ENCODE measurements at places on chromosomes 7 and 10. TPM values are rescaled to one million over a fixed set of nuclear protein-coding genes. Genes with fewer than 3 reads are reported as not detected.

DNA sequence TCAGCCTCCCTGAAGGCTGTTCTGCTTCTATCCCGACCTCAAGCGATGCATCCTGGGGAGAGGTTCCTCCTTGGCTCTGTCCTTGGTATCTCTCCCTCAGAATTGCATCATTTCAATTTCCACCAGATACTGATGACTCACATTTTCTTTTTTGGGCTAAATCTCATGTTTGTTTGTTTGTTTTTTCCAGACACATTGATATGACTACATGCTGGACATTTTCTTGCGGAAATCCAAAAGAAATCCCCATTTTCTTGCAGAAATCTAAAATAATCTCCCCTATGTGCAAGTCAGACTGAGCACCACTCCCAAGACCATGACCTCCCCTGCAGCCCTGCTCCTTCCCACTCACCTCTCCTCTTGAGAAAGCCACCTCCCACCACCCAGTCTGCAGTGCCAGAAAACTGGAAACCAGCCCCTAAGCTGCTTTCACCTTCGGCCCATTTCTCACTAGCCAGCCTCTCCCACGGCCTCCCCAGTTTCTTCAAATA is 260.2 kb upstream of the PRKCQ start:
- DNase-seq, result no peak

DNA sequence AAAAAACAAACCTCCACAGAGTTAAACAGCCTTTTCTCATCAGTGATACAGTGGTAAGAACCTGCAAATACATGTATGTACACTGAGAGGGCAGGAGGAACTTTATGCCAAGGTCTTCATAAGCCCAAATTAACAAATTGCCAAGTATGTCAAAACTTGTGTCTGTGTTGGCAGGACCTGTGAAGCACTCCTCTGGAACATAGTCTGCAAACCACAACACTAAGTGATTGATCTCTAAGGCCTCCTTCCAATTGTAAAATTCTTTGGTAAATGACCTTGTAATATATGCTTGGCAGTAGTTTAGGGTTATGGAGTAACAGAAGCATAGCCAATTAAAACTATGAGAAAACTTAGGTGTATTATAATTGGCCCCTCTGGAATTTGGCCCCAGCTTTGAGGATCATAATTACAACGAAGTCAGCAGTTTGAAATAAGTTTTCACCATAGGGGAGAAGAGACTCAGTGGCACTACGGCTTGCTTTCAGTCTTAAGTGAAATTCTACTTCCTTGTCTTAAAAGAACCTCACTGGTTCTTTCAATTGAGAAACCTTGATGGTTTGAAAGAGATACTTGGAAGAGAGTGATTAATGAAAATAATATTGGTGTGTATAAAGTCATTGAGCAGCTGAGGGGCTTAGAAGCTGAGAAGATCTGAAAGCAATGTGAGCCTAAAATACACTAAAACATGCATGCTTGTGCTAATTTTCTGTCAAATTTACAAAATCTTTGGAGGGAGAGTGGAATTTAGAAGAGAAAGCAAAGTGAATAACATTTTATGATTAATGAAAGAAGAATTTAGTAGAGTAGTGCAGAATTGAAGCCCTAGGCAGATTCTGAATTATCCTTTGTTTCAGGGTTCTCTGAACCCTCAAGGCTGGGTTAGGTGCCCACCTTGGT is 57.6 kb downstream of the CNNM2 start:
- no peak for DNase-seq

DNA sequence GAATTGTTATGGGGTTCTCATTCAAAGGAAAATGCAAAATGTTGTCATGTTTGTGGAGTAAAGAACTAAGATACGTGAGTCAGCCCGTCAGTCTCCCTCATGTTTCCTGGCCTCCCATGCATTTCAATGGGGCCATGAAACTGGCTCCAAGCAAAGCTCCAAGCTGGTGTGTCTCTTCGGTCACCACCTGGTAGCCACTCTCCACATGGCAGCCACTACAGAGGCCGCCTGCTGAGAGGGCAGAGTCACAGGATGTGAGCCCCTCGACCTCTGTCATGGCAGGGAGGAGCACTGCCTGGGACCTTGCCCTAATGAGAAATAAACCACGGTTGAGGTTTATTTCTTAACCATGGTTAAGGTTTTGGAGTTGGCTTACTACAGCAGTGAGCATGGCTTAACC is 62.6 kb downstream of the AOC1 start:
- no peak for DNase-seq

DNA sequence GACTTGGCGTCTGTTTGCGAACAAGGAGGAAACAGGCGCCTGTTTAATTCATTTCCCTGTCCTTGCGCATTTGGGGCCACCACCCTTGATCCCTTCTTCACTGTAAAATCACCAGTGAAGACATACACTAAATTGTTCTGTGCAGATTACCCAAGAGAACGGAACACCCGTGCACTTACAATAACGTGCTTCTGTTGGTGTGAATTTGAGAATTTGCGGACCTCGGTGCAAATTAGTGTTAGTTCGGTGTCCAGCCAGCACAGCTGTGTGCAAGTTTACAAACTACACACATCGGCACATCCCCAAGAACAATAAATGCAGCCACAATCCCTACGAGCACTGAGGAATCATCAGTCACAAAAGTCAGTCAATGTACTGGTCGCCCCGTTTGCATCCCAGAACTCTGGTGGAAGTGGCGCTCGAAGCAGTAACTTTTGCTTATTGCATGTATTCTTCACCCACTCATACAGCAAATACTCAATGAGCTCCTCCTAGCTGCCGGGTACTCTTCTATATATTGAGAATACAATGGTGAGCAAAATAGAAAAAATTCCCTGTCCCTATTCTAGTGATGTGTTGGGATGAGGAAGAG is 786 bp upstream of the CNOT4 start:
- peak; percentile 52 for DNase-seq

The MALRD1 gene
- total RNA-seq, result 0.64 TPM

The FLNC gene
- total RNA-seq, result 0.05 TPM

DNA sequence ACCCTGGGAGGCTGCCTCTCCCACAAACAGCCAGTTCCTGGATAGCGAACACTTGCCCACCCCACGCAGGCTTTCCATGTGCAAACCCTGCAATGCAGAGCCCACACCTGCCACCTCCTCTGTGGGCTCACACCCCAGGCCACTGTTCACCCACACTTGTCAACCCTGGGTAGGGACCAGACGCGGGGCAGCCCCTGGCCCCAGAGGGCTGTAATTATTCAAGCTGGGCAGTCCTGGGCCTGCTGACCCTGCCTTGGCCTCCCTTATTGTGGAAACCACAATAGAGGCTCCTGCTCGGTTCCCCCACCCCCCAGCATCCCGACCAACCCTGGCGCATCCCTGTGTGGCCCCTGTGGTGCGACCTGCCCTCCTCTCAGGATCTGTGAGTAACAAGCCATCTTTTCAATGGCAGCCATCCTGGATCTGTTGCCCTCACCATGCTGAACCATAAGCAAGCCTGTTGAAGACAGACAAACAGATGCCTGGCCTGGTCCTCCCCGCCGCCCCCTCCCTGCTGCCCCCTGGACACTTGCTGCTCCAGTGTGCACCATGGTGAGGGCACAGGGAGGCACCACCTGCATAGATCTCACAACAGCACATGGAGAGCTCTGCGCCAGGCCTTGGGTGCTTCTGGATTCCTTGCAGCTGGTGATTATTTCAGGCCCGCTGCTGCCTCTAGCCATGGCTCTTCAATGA is 15.8 kb upstream of the UBE3C start:
- no peak for DNase-seq

The FAM221A gene
- total RNA-seq, result 27.7 TPM

- no peak for DNase-seq
Measured at GRCh38 chr7:94594882-94595281, 61.1 kb downstream of the SGCE start.

DNA sequence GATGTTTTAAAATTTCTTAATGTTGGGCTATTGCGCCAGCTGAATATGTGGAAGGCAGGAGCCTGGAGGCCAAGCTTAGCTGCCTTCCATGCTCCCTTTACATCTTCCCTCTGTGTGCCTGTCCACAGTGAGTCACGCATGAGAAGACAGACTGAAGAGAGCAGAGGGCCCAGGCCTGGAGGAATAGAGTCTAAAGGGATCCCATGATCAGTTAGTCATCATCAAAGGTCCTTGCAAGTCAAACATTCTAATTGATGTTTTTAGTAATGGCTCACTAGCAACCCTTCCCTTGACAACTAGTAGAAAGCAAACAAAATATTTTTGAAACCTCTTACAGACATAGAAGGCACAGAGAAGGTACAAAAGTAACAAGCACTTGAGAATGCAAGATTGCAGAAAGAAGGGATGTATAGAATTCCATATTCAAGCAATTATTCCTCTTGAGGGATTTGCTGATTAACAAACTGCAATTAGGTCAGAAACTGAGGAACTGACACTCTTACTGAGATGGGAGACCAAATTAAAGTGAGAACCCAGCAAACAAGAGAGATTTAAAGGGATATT is 30.7 kb upstream of the APBB1IP start:
- DNase-seq, result no peak

DNA sequence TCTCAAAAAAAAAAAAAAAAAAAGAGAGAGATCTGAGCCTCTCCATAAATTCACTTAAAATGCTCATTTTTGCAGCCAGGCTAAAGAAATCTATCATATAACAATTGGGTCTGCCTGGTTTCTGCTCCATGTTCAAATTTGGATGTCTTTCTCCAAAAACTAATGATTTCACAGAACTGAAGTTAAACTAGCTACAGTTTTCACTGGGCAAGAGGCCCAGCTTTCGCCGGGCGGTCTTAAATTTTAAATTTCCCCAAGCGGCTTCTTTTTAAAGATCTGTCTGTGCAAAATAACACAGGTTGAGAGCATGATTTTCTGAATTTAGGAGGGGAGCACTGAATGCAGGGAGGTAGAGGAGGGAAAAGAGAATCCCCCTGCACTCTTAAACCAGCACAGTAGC is 603.4 kb downstream of the KCNMA1 start:
- DNase-seq, result no peak

- peak; percentile 37 for DNase-seq
Measured at GRCh38 chr10:76352300-76352699, 920.9 kb downstream of the LRMDA start.
